ENCODE measurements at places on chromosomes 3 and 15.

DNA sequence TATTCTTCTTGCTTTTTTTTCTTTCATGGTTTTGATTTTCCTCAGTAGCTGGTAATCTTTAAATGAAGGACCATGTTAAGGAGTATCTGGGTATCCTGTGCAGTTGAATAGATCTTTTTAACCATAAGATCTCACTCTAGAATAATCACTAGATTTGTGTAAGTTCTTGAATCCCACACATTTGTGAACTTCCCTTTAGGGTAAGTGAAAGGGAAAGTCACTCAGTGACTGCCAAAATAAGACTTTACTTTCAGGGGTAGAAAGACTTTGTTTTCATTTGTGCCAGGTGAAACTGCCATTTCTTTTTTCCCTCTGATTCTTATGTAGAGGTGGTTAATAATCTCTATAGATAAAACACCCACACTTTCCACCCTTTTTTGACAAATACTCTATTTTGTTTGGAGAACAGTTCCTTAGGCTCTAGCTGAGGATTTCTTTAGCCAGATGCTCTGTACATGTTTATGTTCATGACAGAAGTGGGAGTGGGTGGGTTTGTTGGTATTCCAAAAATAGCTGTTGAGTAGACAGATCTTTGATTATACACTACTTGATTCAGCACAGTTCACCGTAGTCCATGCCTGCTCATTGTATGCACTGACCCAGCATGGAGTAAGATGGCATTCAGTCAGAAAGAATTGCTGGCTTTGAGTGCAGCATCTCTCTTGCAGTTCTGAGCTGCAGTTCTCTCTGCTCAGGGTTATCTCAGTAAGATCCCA lies 28.5 kb downstream of the LRRC49 start:
- no peak for DNase-seq

DNA sequence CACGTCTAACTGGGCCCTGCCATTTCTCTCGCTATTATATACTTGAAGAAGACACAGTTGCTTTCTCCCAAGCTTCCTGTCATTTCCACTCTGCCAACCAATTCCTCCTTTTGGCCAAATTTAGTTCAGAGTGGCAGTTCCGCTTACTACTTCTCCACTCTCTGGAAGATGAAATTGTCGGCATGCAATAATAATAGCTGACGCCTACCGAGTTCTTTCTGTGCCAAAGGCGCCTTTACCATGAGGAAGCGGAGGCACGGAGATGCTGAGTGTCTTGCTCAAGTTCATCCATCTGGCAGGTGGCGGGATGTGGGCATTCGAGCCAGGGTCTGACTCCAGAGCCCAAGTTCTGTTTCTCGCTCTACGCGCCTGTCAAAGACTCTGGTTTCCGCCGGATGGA lies 14.6 kb upstream of the NRROS start:
- no peak for DNase-seq

DNA sequence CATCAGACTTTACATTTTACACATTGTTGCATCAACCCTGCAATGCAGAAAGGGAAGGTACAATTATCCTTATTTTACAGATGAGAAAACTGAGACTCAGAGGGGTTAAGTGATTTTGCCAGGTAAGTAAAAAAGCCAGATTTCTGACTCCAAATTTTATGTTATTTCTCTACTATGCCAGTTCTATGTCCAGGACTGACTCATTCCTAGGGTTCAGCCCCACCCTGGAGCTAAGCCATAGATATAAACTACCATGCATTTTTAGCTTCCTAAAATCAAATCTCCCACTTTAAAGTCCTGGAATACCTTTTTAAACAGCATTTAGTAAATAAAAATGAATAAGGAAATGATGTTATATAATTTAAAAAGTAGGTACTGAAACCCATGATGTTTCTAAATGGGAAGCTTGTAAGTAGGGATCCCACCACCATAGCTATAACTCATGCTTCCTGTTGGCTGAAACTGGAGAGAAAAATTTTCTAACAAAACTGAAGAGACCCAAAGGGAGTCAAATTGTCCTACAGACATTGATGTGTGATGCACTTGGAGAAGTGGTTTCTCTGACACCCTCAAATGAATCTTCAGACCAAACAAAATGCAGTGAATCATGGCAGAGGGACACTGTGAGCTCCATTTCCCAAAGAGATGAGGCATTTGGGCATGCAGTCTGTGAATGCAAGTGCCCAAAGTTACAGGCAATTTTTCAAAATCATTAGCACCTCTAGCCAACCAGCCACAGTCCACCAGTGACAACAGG lies 301.7 kb upstream of the UMPS start:
- DNase-seq: no peak

- no peak for DNase-seq
These were observed 40.2 kb upstream of the UBE2E2 start for GRCh38 chr3:23162934-23163333.

DNA sequence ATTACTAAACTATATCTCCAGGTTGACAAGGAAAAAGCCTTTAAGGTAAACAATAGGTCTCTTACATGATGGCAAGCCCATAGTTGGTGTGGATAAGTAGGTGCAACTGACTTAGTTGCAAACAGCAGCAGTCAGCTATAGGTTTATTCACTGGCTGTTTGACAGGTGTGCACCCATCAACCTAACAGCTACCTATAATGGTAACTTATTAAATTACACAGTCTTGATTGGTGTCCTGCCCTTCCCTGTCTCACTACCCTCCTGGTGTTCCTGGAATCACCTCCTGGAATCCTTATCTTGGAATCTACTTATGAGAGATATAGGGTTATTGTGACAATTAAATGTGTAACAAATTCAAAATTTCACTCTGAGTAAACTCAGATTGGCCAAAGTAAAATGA lies 467.8 kb upstream of the UBE2E2 start:
- no peak for DNase-seq

DNA sequence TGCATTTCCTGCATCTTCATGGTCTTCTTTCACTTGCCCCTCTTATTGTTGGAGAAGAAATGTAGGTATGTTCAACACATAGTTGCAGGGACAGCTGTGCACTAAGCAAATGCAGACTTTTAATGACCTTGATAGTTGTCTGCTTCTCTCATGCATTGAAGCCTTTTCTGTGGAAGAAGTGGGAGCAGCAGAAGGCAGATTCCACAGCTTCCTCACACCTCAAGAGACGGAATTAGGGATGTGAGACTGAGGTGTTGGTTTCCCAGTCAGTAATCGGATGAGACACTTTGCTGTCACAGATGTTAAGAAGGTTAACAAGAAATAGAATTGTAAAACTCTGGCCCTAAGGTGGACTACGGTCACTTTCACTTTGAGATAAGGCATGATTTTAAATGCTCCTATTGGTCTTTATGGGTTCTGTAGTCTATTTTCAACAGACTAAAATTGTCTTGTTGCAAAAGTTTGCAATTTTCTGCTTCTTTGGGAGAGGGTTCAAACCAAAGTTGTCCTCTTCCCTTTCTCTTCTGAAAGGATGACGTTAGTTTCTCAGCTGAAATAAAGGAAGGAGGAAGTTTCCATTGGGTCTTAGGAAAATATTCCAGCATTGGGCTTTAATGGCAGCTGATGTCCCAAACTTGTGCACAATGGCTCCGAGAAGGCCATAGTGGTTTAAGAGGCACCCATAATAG lies 117.4 kb downstream of the LPP start:
- DNase-seq: no peak

- DNase-seq: no peak
These were observed 28.2 kb downstream of the CSTA start for GRCh38 chr3:122353215-122353614.

GRCh38 chr3:196111939-196112386 lies 30.1 kb upstream of the TFRC start:
- no peak for DNase-seq

DNA sequence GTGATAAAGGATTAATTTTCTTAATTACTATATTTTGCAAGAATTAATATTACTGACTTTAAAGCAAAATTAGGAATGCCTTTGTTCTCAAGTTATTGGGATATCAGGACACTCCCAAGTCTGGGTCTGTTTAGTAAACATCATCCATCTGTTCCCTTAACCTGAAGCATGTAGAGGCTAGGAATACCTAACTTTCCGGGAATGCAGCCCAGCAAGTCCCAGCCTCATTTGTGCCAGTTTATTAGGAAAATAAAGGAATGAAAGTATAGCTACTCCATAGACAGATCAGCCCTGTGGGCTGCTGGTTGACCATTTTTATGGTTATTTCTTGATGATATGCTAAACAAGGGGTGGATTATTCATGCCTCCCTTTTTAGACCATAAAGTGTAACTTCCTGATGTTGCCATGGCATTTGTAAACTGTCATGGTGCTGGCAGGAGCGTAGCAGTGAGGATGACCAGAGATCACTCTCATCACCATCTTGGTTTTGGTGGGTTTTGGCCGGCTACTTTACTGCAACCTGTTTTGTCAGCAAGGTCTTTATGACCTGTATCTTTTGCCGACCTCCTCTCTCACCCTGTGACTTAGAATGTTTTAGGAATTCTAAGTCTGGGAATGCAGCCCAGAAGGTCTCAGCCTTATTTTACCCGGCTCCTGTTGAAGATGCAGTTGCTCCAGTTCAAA lies 540.2 kb downstream of the NAALADL2 start:
- DNase-seq: no peak

DNA sequence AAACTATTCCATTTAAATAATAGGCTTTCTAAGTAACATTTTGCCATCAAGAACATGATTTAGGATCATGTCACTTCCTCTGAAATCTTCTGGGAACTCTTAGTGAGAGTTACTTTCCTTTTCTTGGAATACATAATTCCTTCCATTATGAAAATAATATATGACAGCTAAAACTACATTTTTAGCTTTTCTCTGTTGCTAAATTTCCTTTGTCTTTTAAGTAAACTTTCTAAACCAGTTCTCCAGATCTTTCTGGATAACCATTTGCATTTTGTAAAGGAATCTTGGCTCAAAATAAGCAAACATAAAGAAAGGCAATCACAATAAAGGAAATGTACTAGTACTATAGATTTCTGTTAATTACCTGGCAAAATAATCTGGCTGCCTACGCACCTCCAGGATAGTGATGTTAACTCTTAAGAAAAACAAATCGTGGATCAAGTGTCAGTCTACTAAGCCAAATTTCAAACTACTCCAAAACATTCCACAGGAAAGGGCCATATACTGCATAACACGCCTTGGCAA lies 165.7 kb downstream of the ZNF385D start:
- DNase-seq: no peak

DNA sequence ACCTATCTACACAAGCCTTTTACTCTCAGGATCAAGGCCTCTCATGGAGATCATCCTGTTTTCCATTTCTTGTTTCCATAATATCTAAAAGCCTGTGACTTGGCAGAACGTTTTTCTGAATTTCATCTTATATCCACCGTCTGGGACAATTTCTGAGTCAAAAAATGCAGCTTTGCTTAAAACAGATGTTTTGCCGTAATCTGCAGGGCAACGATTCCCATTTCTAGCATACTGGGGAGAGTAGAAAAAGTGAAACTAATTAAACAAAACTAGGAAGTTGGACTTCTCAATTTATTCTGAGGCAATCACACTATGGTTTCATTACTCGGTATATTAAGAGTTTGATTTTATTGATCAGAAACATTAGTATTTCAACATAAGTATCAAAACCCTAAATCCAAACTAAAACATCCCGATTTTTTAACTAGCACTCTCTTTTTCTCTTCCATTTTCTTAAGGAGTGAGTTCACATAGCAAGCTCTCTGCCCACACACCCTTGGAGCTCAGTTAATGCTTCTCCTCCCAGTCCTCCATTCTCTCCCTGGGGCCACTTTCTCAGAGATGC lies 33.6 kb downstream of the SPATA12 start:
- DNase-seq: no peak

- DNase-seq: no peak
These were observed 61.3 kb downstream of the HERC2 start for GRCh38 chr15:28260722-28261121.

- DNase-seq: no peak
These were observed 540.6 kb downstream of the NLGN1 start for GRCh38 chr3:173938159-173938558.

DNA sequence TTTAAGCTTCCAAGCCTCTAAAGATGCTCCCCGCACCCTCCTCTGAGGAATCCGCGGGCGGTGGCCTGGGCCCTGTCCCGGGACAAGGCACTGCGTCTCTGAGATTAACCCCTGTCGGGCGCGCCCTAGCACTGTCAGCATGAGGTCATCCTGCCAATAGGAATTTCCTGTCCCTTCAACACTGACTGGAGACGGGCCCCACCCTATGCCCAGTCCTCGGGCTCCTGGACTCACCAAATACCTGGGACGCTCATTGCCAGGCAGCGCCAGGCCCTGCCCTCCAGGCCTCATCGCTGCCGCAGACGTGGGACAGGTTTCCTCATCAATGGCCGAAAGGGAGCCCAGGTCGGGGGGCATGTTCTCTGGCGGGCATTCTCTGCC lies 67.6 kb upstream of the SH3GL3 start:
- no peak for DNase-seq

Data from hippocampal formation (tissue), 2 donors.